ENCODE measurements at places on chromosomes 12 and 14.
A peak's percentile ranks its signal among the peaks of the same experiment; 100 is the strongest.

DNA sequence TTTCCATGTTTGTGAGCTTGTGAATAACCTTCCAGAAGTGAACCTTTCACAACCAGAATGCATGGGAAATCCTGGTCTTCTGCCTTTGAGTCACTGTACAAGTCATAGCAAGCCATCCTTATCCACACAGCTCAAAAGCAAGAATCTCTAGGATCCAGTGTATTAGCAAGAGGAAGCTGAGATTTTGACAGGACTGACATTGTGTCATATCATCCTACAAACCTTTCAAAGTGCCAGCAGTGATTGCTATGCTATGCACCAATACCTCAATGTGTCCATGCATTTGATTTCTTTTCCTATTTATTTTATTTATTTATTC lies 13.5 kb upstream of the NRDE2 start:
- no peak for DNase-seq

- DNase-seq = no peak
These were observed 15.7 kb downstream of the CLEC4C start for GRCh38 chr12:7731486-7731885.

- DNase-seq = no peak
These were observed 17.2 kb downstream of the KRT85 start for GRCh38 chr12:52350021-52350620.

GRCh38 chr14:70317091-70317968 lies 42.2 kb downstream of the COX16 start:
- no peak for DNase-seq

DNA sequence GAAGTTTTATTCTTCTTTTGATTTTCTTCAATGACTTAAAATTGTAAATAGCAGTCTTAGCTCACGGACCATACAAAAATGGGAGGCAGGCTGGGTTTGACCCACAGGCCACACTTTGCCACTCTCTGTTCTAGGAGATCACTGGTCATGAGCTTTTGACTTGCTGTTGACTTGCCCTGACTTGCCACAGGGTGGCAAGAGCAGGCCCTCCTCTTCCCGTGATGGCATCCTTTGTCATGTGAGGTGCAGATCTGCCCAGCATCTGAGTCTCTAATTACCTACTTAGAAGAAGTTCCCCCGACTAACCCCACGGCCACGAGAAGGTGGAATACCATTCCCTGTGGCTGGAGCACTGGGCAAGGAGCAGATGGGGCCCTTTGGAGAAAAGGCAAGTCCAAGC lies 81.0 kb upstream of the SCAF11 start:
- no peak for DNase-seq

DNA sequence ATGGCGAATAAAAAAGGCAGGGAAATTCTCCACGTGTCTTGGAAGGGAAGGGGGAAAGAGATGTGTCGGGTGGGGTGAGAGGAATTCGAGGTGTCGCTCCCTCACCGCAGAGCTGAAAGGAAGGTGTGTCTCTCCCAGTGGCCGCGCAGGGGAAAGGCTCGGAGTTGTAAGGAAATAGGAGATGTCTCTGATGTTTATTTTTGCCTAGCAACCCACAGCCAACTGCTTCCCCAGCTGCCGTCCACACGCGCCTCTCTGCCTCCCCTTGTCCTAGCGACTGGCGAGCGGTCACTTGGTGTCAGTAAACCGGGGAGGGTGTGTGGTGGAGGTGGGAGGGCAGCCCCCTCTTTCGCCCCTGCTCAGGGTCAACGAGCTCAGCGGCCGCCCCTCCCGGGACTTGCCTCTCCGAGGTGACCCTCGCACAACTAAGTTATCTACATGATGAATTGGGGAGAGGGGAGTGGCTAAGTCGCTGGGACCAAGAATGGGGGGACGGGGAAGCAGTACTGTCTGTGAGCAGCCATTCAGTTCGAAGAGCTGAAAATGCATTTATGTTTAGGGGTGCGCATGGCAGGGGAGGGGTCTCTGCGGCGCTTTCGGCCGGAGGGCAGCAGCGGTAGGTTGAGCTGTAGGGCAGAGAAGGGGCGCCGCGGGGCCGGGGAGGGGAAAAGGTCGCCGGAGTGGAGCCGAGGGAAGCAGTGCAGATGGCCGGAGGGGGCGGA lies 585 bp upstream of the DYRK2 start:
- peak; percentile 78 for DNase-seq

DNA sequence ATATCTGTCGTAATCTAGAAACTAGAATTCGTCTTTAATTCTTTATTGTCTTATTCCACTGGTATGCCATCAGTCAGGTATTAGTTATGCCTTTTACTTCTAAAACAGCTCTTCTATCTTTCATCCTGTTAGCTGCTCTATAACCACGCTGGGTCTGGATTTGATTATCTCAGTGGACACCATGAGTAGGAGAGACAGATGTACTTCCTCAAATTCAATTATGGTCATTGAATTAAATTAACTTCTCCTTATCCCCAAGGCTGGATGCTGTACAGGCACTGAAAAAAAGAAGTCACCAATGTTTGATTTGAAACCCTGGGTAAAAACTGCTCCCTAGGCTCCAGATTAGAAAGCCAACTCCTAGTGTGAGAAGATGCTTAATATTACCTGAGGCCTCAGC lies 107.3 kb downstream of the PIK3C2G start:
- no peak for DNase-seq

GRCh38 chr12:125001636-125002035 lies 8.2 kb downstream of the BRI3BP start:
- DNase-seq = no peak

DNA sequence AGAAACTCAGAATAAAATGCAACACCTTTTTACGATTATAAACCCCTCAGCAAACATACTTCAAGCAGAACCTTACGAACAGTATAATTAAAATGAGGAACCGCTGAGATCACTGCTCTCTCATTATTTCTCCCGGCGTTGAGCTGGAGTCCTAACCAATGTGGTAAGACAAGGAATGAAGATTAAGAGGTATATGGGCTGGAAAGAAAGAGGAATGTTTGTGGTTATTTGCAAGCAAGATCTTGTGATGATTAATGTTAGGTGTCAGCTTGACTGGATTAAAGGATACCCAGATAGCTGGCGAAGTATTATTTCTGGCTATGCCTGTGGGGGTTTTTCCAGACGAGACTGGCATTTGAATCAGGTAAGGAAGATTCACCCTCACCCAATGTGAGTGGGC lies 10.3 kb upstream of the ZNF84 start:
- DNase-seq = no peak

- DNase-seq = no peak
These were observed 15.7 kb downstream of the NUBPL start for GRCh38 chr14:31576949-31577348.

DNA sequence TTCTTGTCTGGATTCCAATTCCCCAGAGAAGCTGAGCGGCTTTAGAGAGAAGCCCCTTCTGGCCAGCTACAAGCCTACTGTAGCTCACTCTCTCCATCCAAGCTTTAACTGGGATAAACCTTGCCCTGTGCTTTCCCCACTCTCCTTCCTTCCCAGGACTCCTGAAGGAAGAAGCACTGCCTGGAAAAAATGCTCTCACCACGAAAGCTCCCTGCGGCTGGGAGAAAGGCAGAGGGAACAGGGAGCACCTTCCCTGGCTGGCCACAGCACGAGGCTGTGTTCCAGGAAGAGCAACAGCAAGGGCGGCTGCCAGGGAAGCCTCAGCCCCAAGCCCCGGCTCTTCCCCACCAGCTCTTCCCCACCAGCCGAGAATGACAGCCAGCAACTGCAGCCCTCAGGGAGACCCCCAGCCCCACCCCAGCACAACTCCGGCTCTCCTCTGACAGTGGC lies 40.8 kb upstream of the PNMA1 start:
- no peak for DNase-seq

GRCh38 chr14:54450535-54450934 lies 9.4 kb upstream of the CNIH1 start:
- no peak for DNase-seq

GRCh38 chr12:2752676-2753371 lies 41.9 kb upstream of the FKBP4 start:
- peak; percentile 85 for DNase-seq

Measured in mesothelial cell of epicardium (in vitro differentiated cells).